ENCODE measurements at places on chromosomes 3 and 15. TPM values are rescaled to one million over a fixed set of nuclear protein-coding genes. Genes with fewer than 3 reads are reported as not detected.

The P2RY14 gene
- not detected for total RNA-seq

The C3orf20 gene
- total RNA-seq: not detected

The SLC22A13 gene
- total RNA-seq: 1.9 TPM

- H3K4me3 ChIP-seq: peak overlapping the region; percentile 76
- peaks cover 53% of the 10 kb centered on the region for H3K36me3 ChIP-seq
- no peak for DNase-seq
- H3K4me1 ChIP-seq: peaks cover 22% of the 10 kb centered on the region
- peak overlapping the region; percentile 68 for H3K27ac ChIP-seq
Observed at GRCh38 chr15:89333011-89333860, 1.4 kb downstream of the POLG start.

DNA sequence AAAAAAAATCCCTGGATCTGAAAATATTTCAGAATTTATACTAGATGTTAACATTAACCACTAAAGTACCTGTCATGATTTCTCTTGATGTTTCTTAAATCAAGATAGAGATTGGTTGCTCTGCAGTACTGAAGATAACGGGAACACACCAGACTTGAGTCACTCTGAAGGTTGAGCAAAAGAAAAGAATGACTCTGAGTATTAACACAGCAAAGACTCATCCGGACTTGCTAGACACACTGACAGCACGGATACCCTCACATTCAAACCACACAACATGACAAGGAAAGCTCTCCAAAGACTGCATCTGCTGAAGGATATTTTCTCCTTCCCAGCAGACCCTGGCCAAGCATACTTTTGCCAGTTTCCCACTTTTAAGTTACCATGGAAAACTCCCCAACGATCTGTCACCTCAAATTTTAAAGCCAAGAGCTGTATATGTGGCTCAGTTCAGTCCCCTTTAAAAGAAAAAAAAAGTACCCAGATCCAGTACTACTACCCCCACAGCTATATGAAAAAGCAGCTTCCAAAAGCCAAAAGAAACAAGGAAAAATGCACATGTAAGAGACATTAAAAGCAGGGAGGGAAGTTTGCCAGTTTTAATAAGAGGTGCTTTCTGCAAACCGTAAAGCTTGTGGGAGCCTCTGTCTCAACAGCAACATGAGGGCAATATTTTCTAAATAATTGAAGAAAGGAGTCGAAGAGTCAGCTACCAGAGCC, 8.3 kb downstream of the EOGT start:
- H3K27me3 ChIP-seq: no peaks in the 10 kb centered on the region
- peaks cover 6% of the 10 kb centered on the region for H3K4me1 ChIP-seq
- no peak overlapping the region for H3K4me3 ChIP-seq

- H3K4me3 ChIP-seq: no peak overlapping the region
- no peak for DNase-seq
- H3K27ac ChIP-seq: no peak overlapping the region
Observed at GRCh38 chr3:158679547-158680000, 7.1 kb upstream of the LXN start.

DNA sequence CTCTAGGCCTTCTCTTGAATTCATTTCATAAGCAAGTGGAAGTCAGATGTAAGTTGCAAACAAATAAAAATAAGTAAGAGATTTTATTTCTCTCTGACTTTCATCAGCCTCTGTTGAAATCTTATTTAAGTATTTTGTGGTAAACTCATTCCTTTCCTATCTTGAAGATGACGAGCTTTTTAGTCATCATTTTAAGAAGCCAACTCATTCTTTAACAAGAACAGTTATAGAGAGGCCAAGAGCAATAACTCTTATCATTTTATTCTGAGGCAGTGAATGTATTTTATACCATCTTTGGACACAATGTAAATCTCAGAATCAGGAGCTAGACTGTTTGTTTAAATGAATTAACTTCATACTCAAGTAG, 147.5 kb upstream of the MBNL1 start:
- peaks cover 6% of the 10 kb centered on the region for H3K36me3 ChIP-seq
- H3K27me3 ChIP-seq: no peaks in the 10 kb centered on the region
- peaks cover 38% of the 10 kb centered on the region for H3K4me1 ChIP-seq

DNA sequence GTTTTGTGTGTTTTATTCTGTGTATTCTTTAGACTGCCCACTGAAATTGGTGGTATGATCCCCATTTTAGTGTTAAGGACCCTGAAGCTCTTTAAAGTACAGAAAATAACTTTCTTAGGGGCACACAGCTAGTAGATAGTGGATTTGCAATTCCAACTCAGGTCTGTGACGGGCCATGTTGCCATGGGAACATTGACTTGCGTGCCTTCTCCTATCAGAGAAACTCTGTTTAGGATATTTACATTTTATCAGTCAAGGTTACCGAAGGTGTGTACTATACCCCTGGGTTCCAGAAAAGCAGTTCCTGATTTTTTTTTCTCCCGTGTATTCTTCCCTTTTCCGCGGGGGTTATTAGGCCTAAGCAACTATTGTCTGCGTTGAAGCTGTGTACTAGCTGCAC, 19.4 kb downstream of the MYZAP start:
- H3K36me3 ChIP-seq: no peaks in the 10 kb centered on the region
- no peaks in the 10 kb centered on the region for H3K27me3 ChIP-seq
- DNase-seq: no peak

DNA sequence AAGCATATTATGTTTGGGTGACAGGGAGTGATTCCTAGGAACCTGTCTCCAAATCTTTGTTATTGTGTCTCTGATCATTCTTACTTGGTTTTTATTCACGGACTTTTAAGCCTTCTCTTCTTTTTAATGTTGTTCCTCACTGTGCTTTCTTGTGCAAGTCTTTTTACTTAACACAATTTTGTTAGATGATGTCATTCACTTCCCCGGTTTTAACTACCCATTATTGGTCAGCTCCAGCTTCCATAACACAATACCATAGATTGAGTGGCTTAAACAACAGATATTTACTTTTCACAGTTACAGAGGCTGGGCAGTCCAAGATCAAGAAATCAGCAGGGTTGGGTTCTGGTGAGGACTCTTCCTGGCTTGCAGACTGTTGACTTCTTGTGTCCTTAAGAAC, 436.3 kb upstream of the CBLB start:
- H3K4me3 ChIP-seq: no peak overlapping the region
- DNase-seq: no peak
- no peaks in the 10 kb centered on the region for H3K36me3 ChIP-seq

DNA sequence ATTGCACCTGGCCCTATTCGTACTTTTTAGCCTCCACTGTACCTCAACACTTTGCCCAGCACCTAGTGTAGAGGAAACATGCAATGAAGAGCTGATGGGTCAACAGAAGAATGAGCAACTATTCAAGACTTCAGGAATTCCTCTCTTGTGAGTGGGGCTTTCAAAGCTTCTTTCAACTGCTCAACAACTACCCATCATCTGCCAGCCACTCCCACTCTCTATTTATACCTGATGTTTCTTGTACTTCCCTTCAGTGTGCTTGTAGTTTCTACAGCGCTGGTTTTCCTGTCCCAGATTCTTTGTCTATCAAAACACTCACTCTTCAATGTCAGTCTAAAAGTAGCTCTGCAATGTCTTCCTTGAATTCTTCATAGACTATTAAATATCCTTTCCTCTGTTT, 168.3 kb upstream of the LPP start:
- no peak overlapping the region for H3K27ac ChIP-seq
- DNase-seq: no peak
- H3K4me1 ChIP-seq: peaks cover 11% of the 10 kb centered on the region
